ENCODE measurements at places on chromosomes 6 and 20.

DNA sequence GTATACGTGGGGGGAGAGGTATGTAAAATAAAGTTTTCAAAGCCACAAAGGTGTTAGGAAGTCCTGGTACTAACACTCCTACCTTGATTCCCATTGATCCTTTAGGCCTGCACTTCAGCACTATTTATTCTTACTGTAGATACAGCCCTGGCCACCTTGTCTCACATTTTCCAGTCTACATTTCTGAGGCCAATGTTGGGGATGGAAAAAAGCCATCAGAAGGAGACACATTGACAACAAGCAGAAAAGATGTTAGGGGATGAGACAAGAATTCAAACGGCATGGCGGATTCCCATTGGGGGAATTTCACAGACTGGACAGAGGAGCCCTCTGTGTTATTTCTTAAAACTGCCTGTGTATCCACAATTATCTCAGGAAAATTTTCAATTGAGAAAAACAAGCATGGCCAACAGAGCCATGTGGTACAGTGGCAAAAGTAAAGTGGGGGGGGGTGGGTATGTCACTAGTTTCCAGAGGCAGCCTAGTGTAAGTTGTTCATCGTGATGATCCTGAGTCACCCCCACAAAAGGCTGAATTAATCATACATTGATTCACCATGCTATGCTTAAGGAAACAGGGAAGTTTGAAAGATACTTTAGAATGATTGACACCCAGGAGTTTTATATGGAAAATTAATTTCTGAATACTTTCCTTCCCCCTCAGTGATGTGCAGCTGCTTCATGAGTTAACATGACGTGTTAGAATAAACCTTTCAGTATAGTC is 40.5 kb downstream of the RREB1 start:
- H3K27ac ChIP-seq: peak overlapping the region; percentile 81
- no peak for DNase-seq
- no peak overlapping the region for H3K4me3 ChIP-seq
- H3K27me3 ChIP-seq: no peaks in the 10 kb centered on the region

DNA sequence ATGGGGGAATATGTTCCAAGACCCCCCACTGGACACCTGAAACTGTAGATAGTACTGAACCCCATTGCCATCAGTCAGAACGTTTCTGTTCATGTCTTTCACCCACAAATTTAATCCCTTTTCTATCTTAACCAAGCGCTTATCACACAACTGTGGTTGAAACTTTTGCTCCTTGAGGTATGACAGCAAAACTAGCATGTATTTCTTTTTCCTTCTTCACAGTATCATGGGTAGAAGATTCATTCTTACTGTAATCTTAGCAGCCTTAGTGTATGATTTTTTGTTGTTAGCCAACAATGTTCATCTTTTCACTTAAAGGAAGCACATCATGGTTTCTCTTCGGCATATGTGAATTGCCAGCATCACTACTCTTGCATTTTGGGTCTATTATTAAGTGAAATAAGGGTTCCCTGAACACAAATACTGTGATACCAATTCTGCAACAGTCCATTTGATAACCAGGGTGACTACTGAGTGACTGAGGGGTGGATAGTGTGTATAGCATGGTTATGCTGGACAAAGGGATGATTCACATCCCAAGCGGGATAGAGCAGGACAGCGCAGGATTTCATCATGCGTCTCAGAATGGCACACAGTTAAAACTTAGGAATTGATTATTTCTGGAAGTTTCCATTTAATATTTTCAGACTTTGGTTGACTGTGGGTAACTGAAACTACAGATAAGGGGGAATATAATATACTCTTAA is 41.8 kb downstream of the KCNS1 start:
- H3K4me3 ChIP-seq: no peak overlapping the region
- H3K36me3 ChIP-seq: peaks cover 6% of the 10 kb centered on the region
- H3K27ac ChIP-seq: no peak overlapping the region
- DNase-seq: no peak
- no peaks in the 10 kb centered on the region for H3K4me1 ChIP-seq
- no peaks in the 10 kb centered on the region for H3K27me3 ChIP-seq

GRCh38 chr6:158072083-158072721 is 90.5 kb downstream of the SYNJ2 start:
- DNase-seq: peak; percentile 64

GRCh38 chr6:73969971-73970970 is 274.3 kb downstream of the CD109 start:
- no peaks in the 10 kb centered on the region for H3K27me3 ChIP-seq
- DNase-seq: peak; percentile 41
- H3K36me3 ChIP-seq: no peaks in the 10 kb centered on the region
- H3K4me3 ChIP-seq: no peak overlapping the region
- H3K4me1 ChIP-seq: no peaks in the 10 kb centered on the region

GRCh38 chr6:161548713-161549296 is 274.9 kb upstream of the AGPAT4 start:
- no peaks in the 10 kb centered on the region for H3K4me1 ChIP-seq
- H3K4me3 ChIP-seq: no peak overlapping the region
- H3K27me3 ChIP-seq: no peaks in the 10 kb centered on the region
- H3K27ac ChIP-seq: no peak overlapping the region
- no peak for DNase-seq

DNA sequence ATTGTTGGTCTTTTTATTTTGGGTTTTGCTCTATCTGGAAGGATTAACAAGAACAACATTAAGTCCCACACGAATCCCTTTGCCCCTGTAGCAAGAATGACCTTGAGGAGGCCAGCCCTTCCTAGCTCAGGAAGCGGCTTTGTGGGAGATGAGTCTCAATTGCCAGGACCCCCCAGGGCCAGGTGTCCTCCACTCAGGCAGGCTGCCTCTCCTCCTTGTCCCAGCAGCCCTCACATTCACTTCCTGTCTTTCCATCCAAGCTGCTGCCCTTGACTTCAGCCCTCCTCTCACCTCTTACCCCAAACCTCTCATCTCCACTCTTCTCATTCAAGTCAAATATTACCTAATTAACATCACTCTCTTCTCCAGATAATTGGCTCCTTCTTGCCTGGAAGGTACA is 22.6 kb upstream of the SYNDIG1 start:
- H3K27me3 ChIP-seq: no peaks in the 10 kb centered on the region
- H3K27ac ChIP-seq: no peak overlapping the region
- H3K4me3 ChIP-seq: no peak overlapping the region

DNA sequence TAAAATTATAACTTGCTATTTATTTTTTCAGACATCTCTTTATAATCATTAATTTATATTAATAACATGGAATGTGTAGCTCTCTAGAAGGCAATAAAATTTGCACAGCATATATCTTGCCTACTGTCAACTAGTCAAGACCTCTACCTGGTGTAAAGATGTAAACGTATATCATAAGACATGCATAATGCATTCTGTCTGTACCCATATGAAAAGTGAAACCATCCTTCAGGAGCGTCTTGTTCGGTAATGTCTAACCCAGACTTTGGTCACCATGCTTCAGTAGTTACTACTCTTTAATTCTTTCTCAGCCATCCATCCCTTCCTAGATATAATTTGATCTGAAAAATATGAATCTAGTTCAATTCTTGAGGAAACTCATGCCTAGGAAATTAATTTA is 21.0 kb downstream of the CEP43 start:
- no peaks in the 10 kb centered on the region for H3K27me3 ChIP-seq
- no peak overlapping the region for H3K4me3 ChIP-seq
- DNase-seq: no peak
- H3K27ac ChIP-seq: no peak overlapping the region
- H3K4me1 ChIP-seq: no peaks in the 10 kb centered on the region
- H3K36me3 ChIP-seq: peaks cover 54% of the 10 kb centered on the region

- no peak overlapping the region for H3K4me3 ChIP-seq
- H3K27ac ChIP-seq: no peak overlapping the region
- H3K4me1 ChIP-seq: no peaks in the 10 kb centered on the region
- H3K36me3 ChIP-seq: no peaks in the 10 kb centered on the region
- no peak for DNase-seq
- H3K27me3 ChIP-seq: no peaks in the 10 kb centered on the region
These were observed 69.5 kb downstream of the KIAA0319 start for GRCh38 chr6:24576447-24576846.

DNA sequence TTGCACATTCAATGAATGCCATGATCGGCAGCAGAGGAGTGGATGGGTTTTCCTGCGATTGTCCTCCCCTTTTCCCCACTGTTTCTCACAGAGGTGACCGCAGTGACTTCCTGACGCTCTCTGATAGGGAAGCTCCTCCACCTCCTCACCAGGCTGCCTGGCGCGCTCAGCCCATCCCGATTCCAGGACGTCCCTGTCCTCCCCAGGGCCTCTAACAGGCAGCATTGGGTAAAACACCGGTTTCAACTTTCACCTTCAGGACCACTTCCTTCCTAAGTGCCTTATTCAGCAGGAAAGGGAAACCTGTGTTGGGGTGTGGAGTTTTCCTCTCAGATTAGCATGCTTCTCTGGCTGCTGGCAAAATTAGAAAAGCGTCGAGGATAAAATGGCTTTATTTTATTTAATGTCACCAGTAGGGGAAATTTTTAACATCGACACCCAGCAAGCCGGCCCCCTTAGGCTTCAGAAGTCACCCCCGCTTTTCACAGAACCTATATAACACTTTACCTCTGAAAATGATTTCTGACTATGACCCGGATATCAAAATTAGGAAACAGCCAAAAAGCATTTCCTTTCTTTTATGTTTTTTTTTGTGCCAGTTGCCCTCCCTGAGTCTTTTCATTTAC is 570.4 kb upstream of the GJE1 start:
- DNase-seq: no peak
- no peak overlapping the region for H3K4me3 ChIP-seq
- no peaks in the 10 kb centered on the region for H3K36me3 ChIP-seq

- H3K36me3 ChIP-seq: no peaks in the 10 kb centered on the region
- H3K27me3 ChIP-seq: no peaks in the 10 kb centered on the region
- peak overlapping the region; percentile 98 for H3K27ac ChIP-seq
- peaks cover 14% of the 10 kb centered on the region for H3K4me1 ChIP-seq
- DNase-seq: peak; percentile 84
These were observed 1.5 kb downstream of the BICRAL start for GRCh38 chr6:42783177-42783875.

- no peaks in the 10 kb centered on the region for H3K4me1 ChIP-seq
- H3K27ac ChIP-seq: no peak overlapping the region
- no peaks in the 10 kb centered on the region for H3K27me3 ChIP-seq
- no peaks in the 10 kb centered on the region for H3K36me3 ChIP-seq
- no peak for DNase-seq
These were observed 382.4 kb upstream of the MMS22L start for GRCh38 chr6:97665446-97665845.

DNA sequence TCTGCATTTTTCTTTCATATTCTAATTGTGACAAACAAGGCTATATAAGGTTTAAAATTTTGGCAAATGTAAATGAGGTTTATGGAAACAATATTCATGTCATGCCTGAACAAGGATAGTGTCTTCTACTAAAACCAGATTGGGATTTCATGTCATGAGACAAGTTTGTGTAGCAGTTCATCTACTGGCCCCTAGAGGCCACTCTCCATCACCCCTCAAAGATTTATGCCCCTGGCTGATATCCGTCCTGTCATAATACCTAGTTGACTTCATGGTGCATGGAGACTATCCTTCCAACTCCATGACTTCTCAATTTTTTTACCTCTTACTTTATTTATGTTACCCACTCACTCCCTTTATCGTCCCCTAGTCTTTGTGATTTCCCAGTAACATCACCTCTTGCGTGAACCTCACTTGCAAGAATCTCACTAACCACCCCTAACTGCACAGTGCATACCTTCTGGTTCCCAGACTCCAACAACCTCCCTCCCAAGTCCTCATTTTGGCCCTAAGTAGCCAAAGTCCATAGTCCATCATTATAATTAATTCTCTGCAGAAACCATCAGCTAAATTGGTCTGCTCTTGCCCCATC is 179.8 kb downstream of the TASP1 start:
- DNase-seq: no peak
- H3K4me3 ChIP-seq: no peak overlapping the region
- H3K4me1 ChIP-seq: no peaks in the 10 kb centered on the region
- H3K36me3 ChIP-seq: no peaks in the 10 kb centered on the region

DNA sequence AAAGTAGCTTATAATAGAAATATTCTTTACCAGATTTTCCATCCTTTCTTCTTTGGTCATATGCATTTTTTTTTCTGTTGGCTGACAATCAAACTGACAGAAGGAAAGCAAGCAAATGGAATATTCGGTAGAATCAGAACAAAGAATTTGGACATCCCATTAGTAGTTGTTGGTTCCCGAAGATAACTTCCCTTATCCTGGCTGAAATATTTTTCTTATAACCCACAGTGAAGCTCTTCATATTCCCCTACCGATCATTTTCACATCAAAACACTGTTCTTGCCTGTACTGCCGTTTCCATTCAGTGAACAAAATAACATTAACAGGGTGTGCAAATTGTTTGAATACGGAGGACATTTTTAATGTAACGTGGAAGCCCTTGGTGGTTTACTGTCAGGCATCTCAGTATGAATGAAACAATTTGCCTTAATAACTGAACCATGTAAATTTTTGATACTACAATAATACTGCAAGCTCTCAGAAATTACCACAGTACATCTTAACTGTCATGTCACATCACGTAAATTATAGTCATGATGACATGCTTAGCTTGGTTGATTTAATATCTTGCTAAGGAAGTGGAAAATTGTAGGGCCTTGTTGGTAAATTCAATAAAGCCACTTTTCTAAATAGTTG is 311.5 kb downstream of the LAMA2 start:
- no peaks in the 10 kb centered on the region for H3K36me3 ChIP-seq
- no peak overlapping the region for H3K4me3 ChIP-seq
- no peak overlapping the region for H3K27ac ChIP-seq
- H3K27me3 ChIP-seq: no peaks in the 10 kb centered on the region
- peaks cover 2% of the 10 kb centered on the region for H3K4me1 ChIP-seq

DNA sequence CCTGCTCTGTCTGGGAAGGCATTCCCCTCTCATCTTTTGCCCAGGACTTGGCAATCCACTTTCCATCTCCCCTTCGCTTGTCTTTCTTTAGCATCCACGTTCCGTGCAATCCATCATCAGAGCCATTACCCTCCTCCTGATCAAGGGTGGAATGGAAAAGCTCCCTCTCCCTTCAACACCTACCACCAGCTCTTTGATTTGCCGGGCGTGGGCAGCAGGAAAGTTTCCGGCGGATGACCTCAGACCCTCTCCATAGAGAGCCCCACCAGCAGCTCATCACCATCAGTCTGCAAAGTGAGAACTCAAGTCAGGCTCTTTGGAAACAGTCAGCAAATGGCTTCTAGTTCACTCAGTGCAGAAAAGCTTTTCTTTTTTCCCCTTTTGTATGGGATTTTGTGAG is 76.2 kb downstream of the TSHZ2 start:
- H3K4me1 ChIP-seq: no peaks in the 10 kb centered on the region
- no peak overlapping the region for H3K27ac ChIP-seq
- H3K36me3 ChIP-seq: no peaks in the 10 kb centered on the region
- DNase-seq: no peak
- no peak overlapping the region for H3K4me3 ChIP-seq
- no peaks in the 10 kb centered on the region for H3K27me3 ChIP-seq

GRCh38 chr6:49151957-49152356 is 311.1 kb downstream of the MMUT start:
- no peaks in the 10 kb centered on the region for H3K36me3 ChIP-seq
- no peaks in the 10 kb centered on the region for H3K4me1 ChIP-seq
- H3K27me3 ChIP-seq: no peaks in the 10 kb centered on the region
